ENCODE measurements at places on chromosomes 7 and 10.

- DNase-seq = no peak
Observed at GRCh38 chr7:20797042-20797461, 10.4 kb upstream of the SP8 start.

DNA sequence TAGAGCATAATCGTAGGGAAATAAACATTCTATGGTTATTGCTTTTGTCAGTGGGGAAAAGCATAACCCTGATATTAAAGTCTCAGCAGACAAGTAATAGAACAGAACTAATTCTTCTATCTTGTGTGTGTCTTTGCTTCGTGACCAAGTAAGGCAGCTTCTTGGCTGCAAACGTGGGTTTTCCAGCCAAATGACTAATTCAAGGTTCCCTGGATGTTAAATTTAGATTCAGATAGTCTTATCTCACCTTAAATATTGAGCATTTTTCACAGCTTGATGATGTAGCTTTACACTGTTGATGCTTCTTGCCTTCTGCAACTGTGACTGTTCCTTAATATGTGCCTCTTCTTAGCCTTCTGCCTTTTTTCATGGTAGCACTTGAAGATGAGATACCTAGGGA lies 113.0 kb downstream of the EXOC4 start:
- DNase-seq = no peak

DNA sequence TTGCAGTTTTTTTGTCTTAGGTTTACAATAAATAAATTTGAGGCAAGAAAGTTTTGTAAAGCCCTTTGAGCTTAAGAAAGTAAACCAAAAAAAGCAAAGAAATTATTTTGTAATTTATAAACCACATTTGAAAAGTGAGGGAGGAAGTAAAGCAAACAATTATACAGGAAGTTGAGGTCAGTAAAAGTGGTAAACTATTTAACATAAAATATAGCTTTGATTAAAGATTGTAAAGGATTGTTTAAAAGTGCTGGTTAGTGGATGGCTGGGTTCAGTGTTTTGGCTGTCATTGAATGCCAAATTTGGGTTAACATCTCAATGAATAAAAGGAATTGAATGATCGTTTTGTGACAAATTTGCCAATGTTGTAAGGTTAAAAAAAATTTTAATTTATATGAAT lies 9.9 kb downstream of the SOSTDC1 start:
- no peak for DNase-seq

DNA sequence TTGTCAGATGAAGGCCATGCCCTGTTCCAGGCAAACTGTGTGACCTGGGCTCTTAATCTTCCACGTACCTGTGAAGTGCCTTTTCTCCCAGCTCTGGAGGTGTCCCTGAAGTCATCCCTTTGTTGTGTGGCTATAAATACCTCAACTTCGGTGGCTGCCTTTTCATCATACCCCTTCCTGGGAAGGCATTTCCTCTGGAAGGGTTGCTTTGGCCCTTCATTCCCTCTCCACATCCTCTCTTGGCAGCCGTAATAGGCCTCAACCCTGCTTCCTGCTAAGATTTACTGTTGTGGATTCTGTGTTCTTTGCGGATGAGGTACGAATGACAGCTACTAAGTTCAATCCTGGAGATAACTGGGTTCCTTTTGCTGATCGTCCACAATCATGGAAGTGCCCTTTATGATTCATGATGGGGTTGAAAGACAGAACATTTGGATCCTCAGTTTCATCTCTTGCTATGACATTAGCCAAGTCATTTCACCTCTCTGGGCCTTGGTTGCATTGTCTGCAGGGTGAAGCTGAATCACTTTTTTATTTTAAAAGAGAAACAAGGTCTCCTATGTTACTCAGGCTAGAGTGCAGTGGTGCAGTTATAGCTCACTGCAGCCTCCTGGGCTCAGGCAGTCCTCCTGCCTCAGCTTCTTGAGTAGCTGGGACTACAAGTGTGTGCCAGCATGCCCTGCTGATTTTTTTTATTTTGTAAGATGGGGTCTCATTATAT lies 23.6 kb downstream of the FKBP6 start:
- DNase-seq = no peak

DNA sequence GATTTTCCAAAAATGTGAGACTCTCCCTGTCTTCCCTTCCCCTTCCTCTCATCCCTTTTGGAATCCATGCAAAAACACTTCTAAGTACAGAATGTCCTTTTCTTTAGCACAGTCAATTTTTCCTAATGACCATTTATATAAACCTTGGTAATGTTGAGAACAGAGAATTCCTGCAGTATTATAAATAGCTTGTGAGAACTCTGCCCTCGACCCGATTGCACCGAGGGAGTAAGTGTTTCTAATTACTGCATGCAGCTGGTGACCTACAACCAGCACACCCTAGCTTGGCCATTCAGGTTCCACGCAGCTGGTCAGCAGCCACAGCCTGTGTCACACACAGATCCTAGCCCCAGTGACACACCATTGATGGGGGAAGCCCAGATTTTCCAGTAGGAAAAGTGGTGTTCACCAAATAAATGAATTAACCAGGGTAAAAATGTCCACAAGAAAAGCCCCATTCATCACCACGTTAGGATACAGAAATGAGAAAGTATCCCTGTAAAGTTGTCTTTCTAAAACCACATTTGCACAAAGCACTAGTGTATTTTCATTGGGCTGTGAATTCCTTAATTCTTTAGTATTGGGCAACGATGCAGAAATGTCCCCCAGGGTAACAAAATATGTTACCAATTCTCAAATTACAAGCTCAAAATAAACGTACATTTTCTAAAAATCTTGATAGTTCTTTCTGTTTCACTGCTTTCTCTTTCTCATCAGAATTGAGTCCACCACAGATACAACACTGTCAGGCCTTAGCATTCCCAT lies 499.0 kb upstream of the KLF6 start:
- DNase-seq = no peak

GRCh38 chr10:83983578-83984255 lies 155.6 kb upstream of the GHITM start:
- DNase-seq = no peak

- no peak for DNase-seq
Observed at GRCh38 chr7:128322040-128322643, 21.6 kb downstream of the RBM28 start.

- DNase-seq = no peak
Observed at GRCh38 chr7:143284591-143285469, at the start of gene TMEM139. Gene TMEM139 (plus strand): TSS chr7:143284958. CDS start chr7:143285958, 1,000 bp downstream.

DNA sequence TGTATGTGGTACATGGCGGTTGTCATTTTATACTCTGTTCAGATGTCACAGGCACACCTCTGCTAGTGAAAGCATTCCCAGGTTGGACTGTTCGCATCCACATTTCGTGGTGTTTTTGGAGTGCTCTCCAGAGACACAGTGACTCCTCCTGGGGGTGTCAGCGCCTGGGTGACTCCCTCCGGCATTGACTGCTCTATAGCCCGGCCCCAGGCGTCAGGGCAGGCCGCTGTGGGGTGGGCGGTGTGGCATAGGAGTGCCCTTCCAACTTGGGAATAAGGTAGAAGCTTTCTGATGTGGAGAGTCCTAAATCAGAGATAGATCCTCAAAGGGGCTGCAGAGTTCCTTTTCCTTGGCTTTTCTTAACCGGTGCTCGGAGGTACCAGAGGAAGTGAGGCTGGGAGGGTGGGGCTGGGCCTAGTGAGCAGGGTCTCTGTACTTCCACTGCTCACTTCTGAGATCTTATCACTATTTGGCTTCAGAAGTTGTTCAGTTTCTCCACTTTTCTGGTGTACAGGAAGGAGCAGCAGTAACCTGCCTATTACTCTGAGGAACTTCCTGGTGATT lies 32.3 kb downstream of the CCNY start:
- DNase-seq = no peak

DNA sequence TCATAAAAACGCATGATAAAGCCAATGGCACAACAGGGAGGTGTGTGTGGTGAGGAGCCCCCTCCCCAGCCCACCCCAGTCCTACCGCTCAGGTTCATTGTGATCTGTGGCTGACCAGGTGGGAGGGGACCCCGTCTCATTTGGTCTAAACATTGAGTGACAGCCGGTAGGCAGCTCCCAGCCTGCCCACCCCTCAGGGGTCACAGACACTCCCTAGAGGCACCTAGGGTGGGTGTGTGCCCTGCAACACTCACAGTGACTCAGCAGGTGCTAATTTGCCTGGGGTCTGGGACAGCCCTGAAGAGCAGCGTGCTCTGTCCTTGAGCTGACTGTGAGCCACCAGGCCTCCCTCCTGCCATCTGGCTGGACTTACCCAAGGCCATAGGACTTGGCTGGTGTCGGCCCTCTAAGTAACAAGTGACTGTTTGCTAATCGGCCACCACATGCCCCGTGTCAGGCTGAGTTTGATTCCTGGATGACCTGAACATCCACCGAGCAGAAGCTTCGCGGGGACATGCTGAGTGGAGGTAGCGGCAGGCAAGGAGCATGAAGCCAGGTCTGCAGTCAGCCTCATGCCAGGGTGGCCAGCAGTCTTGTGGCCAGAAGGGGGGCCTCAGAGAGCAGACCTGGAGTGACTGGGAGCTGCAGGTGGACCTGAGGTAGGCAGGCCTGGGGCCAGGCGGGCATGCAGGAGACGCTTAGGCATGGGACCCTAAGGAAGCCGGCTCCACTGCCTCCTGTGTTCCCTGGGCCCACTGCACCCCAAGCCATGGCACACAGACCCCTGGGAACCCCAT lies 282.3 kb upstream of the SHH start:
- no peak for DNase-seq

- DNase-seq = no peak
Observed at GRCh38 chr7:26022982-26023381, 129.0 kb upstream of the NFE2L3 start.

- no peak for DNase-seq
Observed at GRCh38 chr10:63250032-63250431, 116.9 kb downstream of the NRBF2 start.

DNA sequence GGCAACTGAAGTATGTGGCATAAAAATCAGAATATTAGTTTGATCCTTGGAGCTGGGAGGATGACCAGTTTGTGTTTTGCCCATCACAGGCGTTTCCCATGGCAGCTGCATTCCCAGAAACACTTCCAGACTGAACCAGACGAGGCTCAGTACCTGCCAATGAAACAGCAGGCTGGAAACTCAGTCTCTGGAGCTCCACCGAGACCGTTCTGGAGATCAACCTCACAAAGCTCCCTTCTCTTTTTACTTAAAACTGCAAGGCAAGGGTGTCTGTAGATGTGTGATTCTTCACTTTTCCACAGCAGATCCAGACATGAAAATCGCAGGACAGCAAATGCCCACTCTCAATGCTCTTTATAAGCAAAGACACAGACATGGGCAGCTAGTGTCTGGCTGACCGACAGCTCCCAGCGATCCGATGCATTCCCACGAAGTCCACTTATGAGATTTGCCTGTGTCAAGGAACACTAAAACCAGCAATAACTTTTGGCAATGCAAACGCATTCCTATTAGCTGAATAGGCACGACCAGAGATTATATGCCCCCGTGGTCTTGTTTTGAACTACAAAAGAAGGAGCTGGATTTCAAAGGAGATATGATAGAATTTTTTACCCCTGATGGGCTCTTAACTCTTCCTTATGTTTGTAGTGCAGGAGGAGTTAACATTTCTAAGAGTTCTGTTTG lies 72.6 kb downstream of the ADAM12 start:
- DNase-seq = no peak

- DNase-seq = no peak
Observed at GRCh38 chr10:102624751-102625645, 19.3 kb upstream of the TRIM8 start.

DNA sequence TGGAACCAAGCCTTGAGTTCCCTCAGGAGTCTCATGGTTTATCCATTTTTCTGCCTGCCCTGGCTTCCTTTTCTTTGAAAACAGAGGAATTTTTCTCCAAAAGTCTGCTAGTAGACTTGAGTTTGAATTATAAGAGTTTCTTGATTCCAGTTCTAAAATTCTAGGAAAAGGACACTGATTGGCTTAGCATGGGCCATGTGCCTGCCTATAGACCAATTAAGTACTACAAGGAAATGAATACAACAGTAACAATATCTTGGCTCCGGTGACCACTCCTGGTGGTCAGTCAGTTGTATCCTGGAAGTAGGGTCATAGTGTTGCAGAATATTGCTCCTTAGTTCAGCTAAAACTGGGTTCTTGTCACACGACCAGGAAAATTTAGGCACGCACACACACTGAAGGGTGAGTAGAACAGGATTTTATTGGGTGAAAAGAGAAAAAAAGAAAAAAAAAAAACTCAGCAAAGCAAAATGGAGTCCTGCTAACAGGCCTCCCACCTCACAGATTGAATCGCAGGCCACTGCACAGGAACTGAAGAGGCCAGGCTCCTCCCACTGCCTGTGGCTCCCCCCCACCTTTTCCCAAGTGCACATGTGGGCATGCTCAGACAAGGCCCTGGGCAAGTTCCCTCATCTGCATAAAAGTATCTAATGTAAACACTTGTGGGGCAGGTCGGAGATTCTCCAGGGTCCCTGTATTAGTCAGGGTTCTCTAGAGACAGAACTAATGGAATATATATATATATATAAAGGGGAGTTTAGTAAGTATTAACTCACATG lies 155.1 kb downstream of the LYZL1 start:
- DNase-seq = no peak

GRCh38 chr10:120580918-120581895 lies 124.2 kb downstream of the PLPP4 start:
- DNase-seq = no peak

DNA sequence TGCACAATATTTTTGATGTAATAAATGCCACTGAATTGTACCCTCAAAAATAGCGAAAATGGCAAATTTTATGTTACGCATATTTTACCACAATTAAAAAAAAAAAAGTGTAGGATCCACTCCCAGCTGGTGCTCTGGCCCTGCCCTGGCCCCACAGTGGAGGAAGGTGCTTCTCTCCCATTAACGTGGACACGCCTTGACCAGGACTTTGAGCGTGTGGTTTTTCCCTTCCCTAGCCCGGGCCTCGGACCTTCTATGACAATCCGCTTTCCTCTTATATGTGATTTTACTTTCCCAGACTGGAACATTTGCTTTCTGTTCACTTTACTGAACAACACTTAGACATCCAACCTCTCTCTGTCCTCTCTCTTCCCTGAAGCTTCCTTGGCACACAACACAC lies 29.7 kb upstream of the OCM start:
- DNase-seq = no peak

GRCh38 chr7:157688533-157689268 lies 351.9 kb downstream of the DNAJB6 start:
- DNase-seq = no peak

- no peak for DNase-seq
Observed at GRCh38 chr7:71229699-71230098, 97.8 kb downstream of the GALNT17 start.

DNA sequence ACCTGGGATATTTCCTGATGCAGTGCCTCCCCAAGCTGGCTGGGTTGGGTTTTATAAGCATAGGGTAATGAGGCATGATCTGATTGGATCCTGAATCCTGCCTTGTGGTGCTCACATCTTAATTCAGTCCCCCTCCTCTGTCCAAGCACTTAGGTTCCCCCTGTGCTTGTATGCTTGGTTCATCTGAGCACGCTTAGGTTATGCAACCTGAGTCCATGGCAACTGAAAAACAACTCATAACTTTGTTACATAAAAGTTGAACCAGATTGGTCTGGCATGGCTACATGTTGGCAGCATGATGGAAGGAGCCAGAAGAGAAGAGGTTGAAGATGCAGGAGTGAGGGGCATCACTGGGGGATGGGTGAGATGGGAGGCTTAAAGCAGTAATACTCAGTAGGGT lies 57.3 kb upstream of the OSBPL3 start:
- no peak for DNase-seq

GRCh38 chr10:11279314-11279713 lies 261.6 kb downstream of the CELF2 start:
- no peak for DNase-seq

GRCh38 chr10:86664341-86665217 lies 3.7 kb upstream of the LDB3 start:
- DNase-seq = no peak

Data from esophagus squamous epithelium (tissue), 5 donors.